ENCODE measurements at places on chromosomes 2 and 18.

- DNase-seq: no peak
Measured at GRCh38 chr2:215712219-215712868, 276.5 kb upstream of the FN1 start.

DNA sequence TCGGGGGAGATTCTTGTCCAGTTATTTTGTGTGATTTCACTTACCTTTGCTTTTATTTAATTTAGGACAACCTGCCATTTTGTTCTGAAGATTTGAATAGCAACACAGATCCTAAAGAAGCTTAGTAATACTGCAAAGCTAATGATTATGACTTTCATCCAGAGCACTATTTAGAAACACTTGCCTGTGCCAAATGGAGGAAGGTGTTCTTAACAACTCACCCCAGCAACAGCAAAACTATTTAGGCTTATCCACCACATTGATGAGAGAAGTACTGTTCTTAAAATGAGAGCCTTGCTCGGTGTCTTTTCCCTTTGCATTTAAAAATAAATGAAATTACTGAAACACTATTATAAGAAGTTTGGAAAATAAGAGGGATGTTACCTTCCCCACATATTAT is 59.7 kb downstream of the RHBDD1 start:
- no peak for DNase-seq

- DNase-seq: peak; percentile 21
Measured at GRCh38 chr18:75183973-75184493, 24.9 kb downstream of the PTGR3 start.

DNA sequence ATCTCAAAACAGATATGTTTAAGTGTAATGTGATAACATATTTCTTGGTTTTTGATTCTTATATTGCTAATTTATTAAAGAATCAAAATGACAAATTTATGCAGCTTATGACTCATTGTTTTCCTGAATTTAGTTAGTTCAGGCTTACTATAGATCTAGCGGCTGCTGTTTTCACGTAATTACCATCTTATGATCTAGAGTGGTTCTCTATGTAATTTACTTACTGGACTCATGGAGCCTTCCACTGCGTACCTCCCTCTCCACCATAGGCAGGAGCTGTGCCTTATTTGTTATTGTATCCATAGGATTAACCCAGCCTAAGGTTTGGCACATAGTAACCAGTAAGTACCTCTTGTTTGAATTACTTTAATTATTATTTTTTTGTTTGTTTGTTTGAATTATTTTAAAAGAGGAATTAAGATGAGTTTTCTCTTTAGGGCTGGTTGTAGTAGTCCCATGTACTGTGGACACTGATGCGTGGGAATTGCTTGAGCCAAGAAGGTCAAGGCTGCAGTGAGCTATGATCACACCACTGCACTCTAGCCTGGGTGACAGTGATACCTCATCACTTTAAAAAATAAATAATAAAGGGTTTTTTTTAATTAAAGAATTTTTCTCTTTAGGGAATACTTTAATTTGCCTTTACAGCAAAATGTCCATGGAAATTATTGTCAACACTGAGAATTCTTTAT is 165.5 kb downstream of the PHLPP1 start:
- DNase-seq: no peak

- DNase-seq: no peak
Measured at GRCh38 chr18:77077941-77078689, 54.5 kb downstream of the MBP start.

DNA sequence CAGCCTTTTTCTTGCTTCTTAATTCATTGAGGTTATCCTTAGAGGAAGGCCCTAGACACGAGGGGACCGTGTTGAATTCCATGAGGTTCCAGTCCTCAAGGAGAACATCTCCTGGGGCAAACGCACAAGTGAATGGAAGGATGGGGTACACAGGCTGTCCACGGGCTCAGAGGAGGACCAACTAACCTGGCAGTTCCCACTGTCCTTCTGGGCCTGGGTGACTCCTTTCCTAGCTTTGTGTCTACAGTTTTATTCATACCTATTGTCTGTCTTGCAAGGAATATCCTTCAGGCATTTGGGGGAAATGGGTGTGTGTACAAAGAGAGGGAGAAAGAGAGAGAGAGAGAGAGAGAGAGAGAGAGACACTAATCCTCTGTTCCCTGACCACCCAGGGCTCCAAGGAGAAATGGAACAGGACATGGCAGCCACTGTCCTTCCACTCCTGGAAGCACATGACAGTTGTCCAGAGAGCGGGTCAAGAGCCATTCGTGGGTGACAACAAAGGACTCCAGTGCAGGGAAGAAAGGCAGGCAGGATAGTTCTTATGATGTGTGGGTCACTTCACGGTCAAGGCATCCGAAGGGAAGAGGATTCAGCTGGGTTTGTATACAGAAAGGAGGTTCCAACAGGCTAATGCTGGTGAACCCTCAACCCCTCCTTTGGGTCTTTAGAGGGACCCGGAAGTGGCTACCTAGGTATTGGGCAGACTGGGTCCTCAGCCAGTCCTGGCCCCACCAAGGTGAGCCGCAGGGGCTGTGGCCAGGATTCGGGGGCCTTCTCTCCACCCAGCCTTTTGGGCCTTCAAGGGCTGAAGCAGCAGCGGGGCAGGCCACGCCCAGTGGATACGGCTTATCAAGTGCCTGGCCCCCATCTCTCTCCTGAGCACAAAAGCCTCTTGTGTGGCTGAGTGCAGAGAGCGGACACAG is 150.6 kb downstream of the MYCN start:
- DNase-seq: no peak

GRCh38 chr2:63124850-63125249 is 74.2 kb downstream of the OTX1 start:
- DNase-seq: no peak

DNA sequence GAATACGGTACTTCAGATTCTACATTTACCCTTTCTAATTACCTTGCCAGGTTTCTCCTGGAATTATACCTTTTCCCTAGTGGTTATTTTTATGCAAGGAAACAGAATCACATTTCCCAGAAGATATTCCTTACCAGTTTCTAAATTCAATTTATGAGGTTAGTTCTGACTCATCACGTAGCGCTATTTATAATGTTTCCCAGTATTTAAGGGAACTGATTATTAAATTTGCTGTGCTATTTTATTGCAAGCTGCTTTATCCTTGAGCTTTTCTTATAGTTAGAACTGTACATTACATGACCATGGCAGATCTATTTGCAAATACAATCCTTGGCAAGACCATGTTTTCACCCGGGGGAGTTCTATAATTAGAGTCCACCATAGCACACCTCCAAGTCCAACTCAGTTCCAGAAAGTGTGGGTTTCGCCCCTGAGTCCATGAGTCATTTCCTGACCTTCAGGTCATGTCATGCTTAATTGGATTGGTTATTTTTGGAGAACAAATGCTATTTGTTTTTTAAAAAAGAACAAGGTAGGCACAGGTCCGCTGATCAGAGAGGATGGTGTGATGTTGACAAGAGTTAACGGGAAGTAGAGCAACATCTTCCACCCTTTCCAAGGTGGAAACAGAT is 126.6 kb downstream of the ZNF532 start:
- DNase-seq: no peak

DNA sequence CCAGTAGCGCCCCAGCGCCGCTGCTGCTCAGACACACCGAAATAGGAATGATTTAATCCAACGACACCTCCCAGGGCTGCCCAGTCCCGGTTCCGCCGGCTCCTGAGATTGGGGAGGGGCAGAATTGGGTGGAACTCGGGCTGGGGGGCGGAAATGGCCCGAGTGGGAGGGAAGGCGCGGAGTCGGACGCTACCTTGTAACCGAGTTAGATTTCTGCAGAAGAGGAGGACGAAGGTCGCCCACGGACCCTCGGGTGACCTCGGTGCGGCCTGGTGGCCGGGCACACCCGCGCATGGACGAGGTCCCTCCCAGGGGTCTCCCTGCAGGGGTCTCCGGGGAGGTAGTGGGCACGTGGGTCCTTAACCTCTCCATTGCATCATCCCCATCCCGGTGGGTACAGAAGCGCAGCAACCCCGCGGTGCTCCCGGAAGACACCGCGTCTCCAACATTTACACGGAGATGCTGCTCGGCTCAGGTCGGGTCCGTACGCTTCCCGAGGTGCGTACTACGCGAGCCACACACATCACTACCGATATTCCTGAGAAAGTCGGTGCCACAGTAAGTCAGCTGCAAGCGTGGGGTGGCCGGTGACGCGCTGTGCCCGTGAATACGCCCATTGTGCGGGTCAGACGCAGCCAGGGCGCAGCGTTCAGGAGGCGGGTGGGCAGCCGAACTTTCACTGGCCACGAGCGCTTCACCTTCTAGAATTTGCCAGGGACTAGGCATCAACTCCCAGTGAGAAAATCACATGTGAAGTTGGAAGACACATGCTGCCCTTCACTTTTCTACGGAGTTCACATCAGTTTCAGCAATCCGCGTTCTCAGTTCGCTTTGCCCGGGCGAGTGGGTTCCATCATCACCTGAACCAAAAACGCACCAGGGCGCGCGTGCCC is 3.0 kb downstream of the ZNF516 start:
- DNase-seq: no peak

- no peak for DNase-seq
Measured at GRCh38 chr2:28619213-28620196, 123.6 kb downstream of the PLB1 start.

Measured in NCI-H2029 (cell line).